ENCODE measurements at places on chromosomes 5 and 9.

GRCh38 chr5:2103940-2104339 lies 221.2 kb upstream of the IRX4 start:
- no peak for DNase-seq

DNA sequence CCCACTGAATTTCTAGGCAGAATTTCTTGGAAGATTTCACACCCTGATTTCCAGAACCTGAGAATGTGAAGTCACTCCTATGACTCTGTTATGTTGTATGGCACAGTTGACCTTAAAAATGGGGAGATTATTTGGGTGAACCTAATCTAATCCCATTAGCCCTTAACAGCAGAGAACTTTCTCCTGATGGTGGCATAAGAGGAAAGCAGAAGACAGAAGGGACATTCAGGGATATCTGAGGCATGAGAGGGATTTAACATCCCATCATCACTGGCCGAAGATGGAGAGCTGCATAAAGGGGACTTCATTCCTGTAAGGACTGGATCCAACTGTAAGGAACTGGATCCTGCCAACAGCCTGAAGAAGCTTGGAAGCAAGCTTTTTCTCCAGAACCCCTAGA lies 119.2 kb downstream of the ZNF622 start:
- DNase-seq: no peak

DNA sequence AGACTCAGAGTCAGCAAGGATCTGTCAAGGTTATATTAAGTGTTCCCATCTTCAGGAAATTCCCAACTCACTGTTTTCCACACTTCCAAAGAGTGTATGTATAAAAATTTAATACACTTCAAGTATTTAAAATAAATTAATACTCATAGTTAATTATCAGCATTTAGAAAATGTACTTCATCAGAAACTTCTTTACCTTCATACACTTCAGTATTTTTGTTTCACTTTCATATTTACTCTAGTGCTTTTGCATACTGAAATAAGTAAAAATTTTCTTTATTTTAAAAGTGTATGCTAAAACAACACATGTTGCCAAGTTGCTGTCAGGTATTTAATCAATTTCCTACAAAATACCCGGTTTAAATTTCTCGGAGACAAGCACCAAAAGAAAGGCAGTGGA lies 16.5 kb downstream of the RICTOR start:
- no peak for DNase-seq

- DNase-seq: peak; percentile 35
These were observed 4.8 kb downstream of the SUB1 start for GRCh38 chr5:32589942-32590869.

- DNase-seq: peak; percentile 88
These were observed 203.9 kb downstream of the FRMD3 start for GRCh38 chr9:83334320-83334719.

GRCh38 chr9:122336189-122336588 lies 34.6 kb upstream of the PTGS1 start:
- no peak for DNase-seq

GRCh38 chr9:27599870-27600238 lies 26.6 kb upstream of the C9orf72 start:
- DNase-seq: no peak

DNA sequence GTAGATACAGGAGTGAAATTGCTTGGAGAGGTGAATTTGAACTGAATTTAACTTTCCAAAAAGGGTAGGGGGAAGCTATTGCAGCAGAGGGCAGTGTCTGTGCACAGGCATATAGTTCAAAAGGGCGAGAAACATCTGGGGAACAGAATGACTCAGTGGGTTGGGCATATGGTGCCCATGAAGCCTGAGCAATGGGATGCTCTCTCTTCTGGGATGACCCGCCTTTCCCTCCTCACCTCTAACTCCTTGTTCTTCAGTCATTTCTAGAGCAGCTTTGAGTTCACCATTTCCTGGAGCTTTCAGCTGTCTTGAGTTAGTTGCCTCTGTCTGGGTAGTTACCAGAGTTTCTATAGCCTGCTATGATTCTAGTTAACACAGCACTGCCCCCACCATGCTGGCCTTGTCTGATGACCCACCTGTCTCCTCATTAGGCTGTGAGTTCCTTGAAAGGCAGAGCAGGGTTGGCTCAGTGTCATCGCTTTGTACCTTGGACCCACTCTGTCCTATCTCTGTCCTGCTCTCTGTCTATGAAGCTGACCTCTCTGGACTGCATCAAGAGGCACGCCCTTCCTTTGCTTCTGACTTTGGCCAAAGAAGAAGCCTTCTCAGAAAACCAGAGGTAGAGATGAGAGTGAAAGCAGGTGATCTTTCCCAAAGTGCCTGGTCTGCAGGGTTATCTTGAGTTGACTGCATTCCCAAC lies 299.6 kb upstream of the KLF4 start:
- no peak for DNase-seq

DNA sequence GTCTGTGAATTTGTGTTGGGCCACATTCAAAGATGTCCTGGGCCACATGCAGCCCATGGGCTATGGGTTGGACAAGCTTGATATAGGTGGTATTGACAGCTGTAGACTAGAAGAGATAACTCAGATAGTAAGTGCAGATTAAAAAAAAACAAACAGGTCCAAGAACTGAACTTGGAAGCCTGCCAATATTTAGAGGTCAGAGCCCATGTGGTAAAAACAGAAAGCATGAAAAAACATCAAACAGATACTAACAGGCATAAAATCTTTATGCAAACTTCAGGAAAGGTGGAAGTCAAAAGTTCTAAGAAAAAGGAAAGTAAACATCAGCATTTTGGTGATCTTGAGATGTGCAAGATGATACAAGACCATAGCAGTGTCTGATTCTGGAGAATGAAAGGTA lies 155.1 kb upstream of the NR4A3 start:
- DNase-seq: no peak

- no peak for DNase-seq
These were observed 148.5 kb downstream of the BNC2 start for GRCh38 chr9:16721972-16722371.

DNA sequence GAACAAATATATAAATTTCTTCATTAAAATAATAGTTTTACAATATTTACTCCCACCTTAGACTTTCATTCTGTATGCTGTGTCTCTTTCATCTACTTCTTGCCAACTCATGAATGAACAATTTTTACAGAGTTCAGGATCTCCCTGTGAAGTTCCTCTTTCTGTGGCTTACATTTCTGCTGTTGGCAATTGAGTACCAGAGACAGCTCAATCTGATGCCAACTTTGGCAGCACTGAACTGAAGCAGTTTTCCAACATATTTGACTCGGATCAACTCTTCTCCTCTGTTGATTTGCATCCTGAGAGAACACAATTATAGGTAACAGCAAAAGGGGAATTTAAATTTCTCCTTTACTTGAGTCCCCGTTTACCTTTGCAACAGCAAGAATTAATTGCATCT lies 1262.2 kb downstream of the EFNA5 start:
- DNase-seq: no peak

DNA sequence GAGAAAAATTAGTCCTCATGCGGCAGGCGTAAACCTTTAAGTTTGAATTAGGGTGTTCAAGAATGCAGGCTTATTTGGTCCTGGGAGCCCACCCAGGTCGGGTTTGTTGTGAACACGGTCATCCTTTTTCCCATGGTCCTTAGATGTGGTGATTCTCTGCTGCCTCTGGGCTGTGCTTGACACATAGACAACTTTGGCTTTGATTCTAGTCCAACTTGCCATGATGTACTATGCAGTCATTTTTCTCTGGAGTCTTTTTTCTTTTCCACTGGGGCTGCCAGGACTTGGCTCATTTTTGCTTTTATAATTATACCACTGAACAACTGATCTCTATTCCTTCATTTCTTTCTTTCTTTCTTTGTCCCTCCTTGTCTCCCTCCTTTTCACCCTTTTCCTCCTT lies 218.6 kb downstream of the SREK1 start:
- DNase-seq: no peak

DNA sequence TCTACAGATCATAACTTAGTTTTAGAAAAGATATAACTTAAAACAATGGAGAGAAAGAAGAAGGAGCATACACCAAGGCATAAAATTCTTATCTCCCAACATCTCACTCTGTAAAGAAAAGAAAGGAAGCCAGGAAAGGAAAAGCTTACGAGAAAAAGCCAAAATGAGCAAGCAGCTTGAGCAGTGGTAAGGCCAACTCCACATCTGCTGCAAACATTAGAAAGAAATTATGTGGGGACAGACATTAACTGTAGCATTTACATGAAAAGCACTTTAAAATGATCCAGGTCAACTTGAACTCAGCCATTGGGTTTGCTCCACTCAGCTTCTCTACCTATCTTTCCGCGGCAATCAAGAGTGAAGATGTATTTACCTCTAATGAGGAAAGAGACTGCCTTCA lies 176.9 kb downstream of the BNC2 start:
- DNase-seq: no peak

DNA sequence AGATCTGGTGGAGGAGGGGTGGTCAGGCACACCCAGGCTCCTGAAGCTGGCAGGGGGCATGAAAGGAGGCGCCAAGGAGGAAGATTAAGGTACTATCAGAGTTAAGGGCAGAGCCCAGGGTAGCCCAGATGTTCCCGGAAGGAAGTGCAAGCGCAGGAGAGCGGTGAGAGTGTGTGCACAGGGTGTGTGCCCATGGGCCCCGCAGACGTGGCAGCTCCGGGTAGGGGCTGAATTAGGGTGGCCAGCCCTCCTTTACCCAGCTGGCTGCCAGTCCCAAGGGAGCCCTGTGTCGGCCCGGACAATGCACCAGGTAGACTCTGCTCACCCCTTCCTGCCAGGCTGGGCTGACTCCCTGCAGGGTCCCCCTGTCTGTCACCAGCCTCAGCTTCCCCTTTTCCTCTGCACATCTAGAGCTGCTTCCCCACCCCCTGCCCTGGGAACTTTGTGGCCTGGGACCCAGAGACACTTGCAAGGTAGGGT lies at the start of gene SMIM33:
Gene SMIM33 (plus strand): TSS at position 184 of the 480 bp plus-strand sequence. CDS start 118 bp downstream, at position 302.
- DNase-seq: no peak

GRCh38 chr5:135739383-135739981 lies 95.0 kb upstream of the SLC25A48 start:
- DNase-seq: no peak

GRCh38 chr9:35869621-35870216 lies 482 bp downstream of the OR13J1 start:
- no peak for DNase-seq

DNA sequence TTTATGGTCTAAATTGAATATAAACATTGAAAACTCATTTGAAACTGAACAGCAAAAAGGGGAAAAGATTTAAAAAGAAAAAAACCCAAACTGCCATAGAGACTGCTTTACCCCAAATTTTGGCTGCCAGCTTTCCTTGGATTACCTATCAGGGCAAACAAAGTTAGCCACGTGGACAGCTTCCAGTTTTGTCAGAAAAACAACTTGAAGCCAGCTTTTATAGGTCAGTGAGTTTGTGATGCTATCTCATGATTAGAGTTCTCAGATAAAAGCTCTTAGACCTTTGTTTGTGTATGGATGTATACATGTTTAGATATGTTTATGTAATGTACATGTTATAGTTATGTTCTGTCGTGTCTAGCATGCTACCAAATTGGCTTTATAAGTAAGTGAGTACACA lies 16.1 kb downstream of the FBP2 start:
- no peak for DNase-seq

DNA sequence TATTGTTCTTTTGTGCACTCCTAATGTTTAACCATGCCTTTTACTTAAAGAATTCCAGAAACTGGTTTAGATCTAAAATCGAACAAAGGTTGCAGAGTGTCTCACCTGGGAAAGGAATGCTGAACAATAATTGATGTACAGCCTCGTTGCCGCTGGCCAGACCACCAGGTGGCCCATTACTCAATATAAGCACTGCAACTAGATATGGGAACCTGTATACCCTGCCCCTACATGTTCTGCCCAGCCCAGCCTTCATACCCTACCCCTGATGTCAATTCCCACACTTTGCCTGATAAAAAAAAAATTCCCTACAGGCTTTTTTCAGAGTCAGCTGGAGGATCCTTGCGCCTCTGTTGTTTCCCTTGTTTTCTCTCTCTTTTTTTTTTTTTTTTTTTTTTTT lies 13.8 kb downstream of the HINT1 start:
- DNase-seq: no peak

GRCh38 chr9:90001747-90002146 lies 396.9 kb downstream of the GADD45G start:
- no peak for DNase-seq

- peak; percentile 98 for DNase-seq
These were observed 150.9 kb downstream of the OSTF1 start for GRCh38 chr9:75239176-75239575.

- DNase-seq: peak; percentile 16
These were observed 2.5 kb upstream of the WHRN start for GRCh38 chr9:114507726-114508125.

- DNase-seq: no peak
These were observed 33.7 kb downstream of the USP20 start for GRCh38 chr9:129868872-129869486.
